RKO (cell line): ENCODE measurements at places on chromosomes 3 and 15.

DNA sequence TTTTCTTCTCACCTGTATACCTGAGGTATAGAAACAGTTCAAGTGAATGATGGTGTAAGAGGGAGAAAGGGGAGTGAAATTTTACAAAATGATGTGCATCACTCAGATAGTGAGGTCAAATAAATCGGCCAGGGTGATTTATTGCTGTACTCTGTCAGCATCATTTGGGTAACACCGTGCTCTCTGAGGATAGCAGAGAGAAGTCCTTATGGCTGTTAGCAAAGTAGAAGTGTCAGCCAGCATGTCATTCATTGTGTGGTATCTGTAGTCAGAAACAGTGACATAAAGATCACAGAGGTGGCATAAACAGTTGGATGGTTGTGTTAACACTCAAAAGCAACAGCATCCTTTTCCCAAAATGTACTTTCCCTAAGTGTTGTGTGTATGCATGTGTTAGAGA is 53.4 kb downstream of the PSMD6 start:
- DNase-seq = no peak

GRCh38 chr3:184513276-184514170 is 48.1 kb upstream of the EPHB3 start:
- peak; percentile 68 for DNase-seq

DNA sequence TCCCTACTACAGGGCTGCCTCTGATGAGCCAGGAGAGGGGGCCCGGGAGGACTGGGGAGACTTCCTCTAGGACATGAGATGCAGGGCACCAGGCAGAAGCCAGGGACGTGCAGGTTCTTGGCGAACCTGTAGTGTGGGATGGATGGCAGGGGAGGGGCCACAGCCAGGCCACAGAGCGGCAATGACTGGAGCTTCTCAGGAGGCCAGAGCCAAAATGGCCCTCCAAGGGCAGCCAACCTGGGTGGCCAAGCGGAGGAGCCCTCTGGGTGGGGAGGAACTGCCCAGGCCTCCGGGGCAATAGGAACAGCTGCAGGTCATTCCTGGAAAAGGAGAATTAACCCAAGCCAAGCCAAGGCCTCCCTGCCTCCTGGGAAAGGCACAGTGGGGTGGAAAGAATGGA is 224.5 kb downstream of the XXYLT1 start:
- DNase-seq = no peak

DNA sequence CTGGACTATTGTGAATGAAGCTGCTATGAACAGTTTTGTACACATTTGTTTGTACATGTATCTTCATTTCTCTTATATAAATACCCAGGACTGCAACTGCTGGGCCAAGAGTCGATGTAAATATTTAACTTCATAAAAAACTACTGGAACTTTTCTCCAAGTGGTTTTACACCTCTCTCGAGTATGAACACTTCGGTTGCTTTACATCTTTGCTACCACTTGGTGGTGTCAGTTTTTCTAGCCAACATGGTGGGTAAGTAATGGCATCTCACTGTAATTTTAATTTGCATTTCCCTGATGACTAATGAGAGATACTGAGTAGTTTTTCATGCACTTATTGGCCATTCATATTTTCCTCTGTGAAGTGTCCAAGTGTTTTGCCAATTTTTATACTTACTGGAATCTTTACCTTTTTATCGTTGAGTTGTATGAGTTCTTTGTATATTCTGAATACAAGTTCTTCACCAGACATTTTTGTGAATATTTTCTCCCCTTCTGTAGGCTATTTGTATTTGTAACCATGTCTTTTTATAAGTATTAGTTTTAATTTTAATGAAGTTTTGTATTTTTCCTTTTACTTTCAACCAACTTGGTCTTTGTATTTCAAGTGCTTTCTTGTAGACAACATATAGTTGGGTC is 44.4 kb downstream of the PCOLCE2 start:
- peak; percentile 91 for DNase-seq
